Stimulated activated CD8-positive, alpha-beta memory T cell treated with anti-CD3 and anti-CD28 coated beads, Interleukin-15, amount 100 ng/mL, for 48 hours (primary cell): ENCODE measurements at places on chromosomes 3 and 15.

DNA sequence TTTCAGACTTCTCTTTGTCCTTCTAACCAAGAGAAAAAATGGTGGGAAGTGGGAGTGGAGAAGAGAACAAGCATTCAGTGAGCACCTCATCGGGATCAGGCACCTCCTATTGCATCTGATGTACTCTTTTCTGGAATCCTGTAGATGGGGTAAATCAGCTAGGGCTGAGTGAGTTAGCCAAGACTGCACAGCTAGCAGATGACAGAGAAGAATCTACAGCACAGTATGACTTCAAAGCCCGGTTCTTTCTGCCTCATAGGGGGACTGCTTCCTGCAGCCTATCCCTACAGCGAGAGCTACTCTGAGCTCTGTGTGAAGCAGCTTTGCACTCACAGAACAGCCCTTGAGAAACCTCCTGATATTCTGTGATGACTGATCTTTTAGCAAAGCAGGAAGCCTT lies 275.2 kb upstream of the MEIS2 start:
- no peak for DNase-seq

GRCh38 chr3:140206196-140207040 lies 271.4 kb downstream of the CLSTN2 start:
- DNase-seq, result no peak

DNA sequence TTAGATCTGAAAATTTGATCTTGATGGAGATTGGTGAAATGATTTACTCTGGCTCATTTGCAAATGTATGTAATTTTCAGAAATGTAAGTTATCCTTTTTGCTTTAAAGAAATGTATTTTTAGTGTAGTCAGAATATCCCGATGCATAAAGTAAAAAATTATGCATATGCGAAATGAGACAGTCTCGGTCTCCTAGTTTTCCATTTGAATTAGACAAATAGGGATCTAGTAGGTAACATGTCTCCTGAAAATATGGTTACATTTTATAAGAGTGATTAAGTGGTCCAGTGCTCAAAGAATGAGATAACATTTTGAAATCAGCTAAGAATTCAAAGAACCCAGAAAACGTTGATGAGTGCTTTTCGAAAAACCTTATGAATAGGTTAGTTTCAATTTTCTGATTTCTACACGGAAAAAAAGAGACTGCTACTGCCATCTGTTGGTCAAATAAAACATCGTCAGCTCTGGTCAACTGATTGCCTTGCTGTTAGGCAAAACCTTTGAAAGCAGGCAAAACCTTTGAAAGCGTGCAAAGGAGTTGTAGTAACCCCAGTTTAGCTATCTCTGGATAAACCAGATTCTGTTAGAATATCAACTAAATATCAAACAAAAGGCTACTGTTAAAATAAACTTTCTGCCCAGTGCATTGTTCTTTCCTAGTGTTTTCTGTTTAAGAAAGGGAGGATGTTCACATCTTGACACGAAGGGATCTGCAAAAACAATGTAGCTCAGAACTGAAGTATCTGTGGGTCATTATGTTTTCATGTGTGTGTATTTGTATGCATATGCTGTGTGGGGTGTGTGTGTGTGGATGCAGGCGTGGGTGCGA lies 59.3 kb upstream of the CHMP2B start:
- DNase-seq, result no peak

- no peak for DNase-seq
Measured at GRCh38 chr15:41464889-41465580, 28.6 kb upstream of the ITPKA start.

DNA sequence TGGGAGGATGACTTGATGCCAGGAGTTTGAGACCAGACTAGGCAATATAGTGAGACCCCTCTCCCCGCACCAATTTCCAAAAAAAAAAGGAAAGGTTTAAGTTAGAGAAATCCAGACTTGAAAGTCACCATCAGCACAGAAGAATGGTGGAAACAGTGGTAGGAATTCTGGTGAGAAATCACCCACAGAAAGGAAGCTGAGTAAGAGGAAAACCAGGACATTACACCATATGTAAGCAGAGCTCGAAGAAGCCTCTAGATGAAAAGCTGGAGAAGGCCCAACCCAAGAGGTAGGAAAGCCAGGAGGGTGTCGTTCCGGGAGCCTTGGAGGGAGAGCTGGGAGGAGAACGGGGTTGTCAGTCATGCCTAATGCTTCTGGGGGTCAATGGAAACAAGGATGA lies 40.5 kb downstream of the RASGRP1 start:
- DNase-seq, result no peak
